ENCODE measurements at places on chromosomes 7 and 10.

DNA sequence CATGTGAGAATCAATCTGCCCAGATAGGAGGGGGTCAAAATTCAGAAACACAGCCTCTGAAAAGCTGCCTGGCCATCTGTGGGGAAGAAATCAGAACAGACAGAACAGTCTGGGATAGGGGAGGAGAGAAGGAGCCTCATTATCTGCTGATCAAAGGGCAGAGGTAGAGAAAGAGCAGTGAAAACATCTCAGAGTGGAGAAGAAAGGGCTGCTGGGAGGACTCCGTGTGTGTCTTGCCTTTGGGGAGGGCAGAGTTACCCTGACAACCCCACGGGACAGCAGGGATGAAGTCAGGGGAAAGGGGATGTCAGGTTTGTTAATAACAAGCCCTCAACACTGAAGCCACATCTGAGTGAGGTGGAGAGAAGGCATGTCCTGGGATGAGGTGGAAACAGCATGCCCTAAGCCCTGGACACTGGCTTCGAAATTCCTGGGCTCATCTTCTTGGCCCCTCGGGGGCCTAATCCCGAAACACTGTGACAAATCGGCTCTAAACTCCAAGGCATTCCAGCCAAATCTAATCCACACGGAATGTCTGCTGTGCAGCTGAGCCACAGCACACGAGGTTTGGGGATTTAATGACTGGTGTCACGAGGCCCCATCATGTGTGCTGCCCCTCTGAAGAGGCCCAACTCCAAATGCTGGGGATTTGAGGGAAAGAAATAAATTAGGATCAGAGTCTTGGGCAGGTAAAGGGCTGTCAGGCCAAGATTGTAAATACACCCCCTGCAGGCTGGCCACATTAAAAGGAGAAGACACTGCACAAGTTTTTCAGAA is 82.8 kb upstream of the FGFR2 start:
- no peak for DNase-seq

DNA sequence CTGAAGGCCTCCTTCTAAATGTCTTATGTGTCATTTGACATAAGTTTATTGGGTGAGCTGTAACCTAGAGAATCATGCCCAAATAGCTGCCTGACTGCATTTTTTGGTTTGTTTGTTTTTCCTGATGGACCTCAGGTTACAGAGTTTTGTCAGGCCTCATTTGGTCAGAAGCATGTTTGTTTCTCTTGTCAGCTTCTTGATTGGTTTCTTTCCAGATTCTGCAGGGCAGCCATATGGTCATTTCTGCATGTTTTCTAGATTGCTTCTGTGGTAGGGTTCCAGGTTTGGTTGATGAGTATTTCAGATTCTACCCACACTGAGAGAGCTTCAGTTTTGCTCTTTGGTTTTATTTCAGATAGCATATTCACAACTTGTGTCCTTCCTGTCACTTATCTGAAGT is 28.0 kb downstream of the GLCCI1 start:
- peak; percentile 56 for DNase-seq

GRCh38 chr7:27611059-27611458 is 51.6 kb downstream of the HIBADH start:
- DNase-seq, result peak; percentile 36

DNA sequence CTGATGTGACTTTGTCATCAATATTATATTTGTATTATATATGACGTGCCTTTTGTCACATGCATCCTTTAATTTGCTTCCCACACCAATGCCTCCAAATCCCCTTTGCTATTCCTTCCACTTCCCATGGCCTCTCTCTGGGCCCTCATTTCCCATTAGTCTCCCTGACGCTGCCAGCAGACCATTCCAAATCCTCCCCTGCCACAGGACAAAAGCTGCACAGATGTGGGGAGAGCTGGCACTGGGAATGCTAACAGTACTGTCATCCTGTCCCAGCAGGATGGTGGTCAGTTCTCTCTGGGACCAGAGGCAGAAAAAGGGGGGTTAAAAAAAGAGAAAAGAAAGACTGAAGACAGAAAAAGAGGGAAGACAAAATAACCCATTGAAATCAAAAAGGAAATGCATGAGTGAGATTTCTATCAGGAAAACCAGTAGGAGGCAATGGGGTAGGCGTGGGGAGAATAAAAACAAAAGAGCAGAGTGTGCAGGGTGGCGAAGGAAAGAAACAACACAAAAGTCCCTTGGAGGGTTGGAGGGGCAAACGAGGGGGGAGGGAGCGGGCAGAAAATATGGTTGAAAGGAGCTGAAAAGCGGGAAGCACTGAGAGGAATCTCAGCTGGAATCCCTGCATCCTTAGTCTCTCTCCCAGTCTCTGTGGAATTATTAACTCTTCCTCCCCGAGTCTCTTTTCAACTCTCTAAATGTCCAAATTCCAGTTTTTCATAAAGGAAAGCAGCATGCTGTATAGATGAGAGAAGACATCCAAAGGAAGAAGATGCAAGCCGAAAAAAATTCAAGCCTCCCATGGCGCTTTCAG is 59.2 kb upstream of the PTN start:
- no peak for DNase-seq

- DNase-seq, result no peak
Measured at GRCh38 chr7:17340655-17341054, 42.2 kb downstream of the AHR start.

- no peak for DNase-seq
Measured at GRCh38 chr10:100996678-100997359, 2.8 kb upstream of the LZTS2 start.

DNA sequence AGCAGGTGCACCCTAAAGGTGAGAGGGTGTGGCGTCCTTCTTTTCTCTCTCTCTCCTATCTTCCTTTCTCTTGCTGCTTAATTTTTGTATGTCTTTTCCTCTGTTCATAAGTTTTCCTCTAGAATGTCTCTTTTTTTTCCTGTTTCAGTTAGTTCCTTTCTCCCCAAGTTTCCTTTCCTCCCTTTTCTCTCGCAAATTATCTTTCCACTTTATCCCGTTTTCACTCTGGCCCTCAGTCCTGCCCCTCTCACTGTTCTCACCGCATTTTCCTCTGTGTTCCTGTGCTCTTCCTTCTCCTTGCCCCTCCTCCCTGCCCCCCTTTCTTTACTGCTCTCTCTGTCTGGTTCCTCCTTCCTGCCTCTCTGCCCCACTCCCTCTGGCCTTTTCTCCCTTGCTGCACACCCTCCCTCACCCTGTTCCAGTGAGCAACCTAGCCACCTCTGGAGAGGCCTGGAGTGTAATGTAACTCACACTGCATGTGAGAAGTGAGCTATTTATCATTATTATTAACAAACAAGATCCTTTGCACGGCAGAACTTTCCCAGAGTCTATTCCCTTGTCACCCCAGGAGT is 158.5 kb downstream of the C10orf105 start:
- no peak for DNase-seq

GRCh38 chr10:786633-787474 is 97.4 kb upstream of the DIP2C start:
- DNase-seq, result no peak

GRCh38 chr7:15922002-15922401 is 235.5 kb upstream of the MEOX2 start:
- DNase-seq, result no peak

DNA sequence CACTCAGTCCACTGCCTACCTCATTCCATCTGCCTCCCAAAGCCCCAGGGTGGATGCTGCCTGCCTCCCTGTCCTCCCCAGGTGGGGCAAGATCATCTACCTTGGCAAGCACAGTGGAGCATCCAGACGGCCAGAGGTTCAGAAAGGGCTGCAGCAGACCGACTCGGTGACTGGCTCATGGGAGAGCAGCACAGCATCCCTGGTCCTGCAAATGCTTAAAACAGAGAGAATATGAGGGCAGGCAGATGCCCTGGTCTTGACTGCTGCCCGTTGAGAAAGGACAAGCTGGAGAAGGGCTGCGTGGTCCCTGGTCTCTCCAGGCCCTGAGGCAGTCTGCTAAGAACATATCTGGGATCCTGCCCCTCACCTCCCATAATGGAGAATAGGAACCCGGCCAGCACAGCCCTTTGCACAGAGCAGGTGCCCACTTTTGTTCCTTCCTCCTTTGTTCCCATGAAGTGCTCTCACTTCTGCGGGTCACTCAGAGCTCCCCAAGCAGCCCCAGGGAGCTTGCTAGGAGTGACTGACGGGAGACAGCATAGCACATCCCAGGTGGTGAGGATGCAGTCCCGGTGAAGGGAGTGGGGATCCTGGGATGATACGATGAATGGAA is 1.4 kb downstream of the HPS1 start:
- DNase-seq, result no peak

- DNase-seq, result no peak
Measured at GRCh38 chr7:6237011-6237410, 35.4 kb downstream of the CYTH3 start.

- DNase-seq, result peak; percentile 1
Measured at GRCh38 chr10:66218981-66219587, 706.8 kb upstream of the LRRTM3 start.

- peak; percentile 89 for DNase-seq
Measured at GRCh38 chr7:117645481-117646165, 165.8 kb downstream of the CFTR start.

DNA sequence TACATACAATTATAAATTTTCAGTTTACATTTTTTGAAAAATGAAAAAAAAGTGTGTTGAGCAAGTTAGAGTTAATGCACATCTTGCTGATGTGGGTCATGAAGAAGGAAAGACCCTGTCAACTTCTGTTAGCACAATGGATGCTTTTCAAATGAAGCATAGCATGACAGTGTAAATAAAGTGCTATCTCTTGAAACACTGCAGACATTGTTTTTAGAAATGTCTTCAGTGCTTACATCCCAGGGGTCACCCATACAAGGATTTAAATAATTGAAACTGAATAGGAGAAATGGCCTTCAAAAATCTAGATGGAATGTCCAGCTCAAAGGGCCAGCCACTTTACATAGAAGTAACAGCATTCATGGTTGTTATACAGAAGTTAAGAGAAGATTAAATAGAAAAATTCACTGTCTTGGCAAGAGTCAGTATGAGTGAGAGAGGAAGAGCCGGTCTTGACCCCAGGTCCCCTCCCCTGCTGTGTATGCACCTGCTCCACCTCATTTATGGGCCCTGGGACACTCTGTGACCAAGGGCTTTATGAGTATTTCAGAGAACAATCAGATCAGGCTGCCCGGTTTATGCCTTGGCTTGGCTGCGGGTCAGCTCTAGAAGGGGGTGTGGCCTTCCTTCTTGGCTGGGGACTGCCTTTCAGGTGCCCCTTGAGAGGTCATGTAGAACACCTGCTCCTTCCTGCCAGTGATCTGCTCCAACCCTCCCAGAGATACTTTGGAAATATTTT is 237.7 kb upstream of the TMEM72 start:
- no peak for DNase-seq

DNA sequence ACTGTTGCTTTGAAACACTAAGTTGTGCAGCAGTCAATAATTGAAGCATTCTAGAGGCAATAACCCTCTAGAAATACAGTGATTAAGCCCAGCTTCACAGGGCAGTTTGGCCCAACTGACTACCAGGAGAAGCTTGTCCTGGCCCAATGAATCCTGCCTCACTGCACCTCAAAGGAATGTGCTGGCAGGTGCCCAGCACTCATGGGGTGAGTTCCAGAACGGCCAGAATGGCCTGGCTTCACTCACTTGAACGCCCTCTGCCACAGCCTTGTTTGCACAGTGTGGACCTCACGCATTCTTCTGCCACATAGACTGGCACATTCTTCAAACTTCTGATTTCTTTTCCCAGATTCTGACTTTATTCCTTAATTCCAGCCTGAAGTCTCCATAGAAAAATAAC is 6.6 kb upstream of the ITIH2 start:
- peak; percentile 17 for DNase-seq

GRCh38 chr7:431658-432111 is 88.0 kb downstream of the PDGFA start:
- no peak for DNase-seq

- DNase-seq, result peak; percentile 96
Measured at GRCh38 chr7:134891262-134891695, 95.0 kb upstream of the AGBL3 start.

GRCh38 chr7:103065667-103066066 is 8.9 kb downstream of the FBXL13 start:
- no peak for DNase-seq

- DNase-seq, result no peak
Measured at GRCh38 chr10:124590216-124591122, 128.8 kb downstream of the LHPP start.

GRCh38 chr10:52019077-52019555 is 295.0 kb upstream of the DKK1 start:
- no peak for DNase-seq

DNA sequence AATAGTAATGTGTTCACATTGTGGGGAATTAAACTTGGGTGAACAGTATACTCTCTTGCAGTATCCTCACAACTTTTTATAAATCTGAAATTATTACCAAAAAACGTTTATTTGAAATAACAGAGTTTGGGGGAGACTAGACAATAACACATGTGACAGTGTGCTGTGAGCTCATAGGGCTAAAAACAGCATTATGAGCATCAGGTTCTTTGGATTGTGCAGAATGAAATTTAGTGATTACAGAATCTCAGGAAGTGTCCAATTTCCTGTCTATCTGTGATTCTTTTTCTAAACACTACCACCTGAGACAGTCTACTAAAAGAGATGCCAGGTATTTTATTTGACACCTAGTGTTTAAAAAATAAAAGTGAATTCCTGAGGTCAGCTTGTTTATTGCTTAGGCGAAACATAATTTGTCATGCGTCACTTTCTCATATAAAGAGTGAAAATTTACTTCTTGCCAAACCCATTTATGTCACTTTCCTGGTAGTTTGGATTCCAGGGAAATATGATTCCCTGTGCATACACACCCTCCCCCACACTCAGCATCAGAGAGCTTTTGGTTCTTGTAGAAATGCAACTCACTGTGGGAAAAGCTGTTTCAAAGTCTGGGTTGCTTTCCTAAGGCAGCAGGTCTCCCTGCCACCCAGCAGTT is 71.2 kb downstream of the AOAH start:
- peak; percentile 78 for DNase-seq

DNA sequence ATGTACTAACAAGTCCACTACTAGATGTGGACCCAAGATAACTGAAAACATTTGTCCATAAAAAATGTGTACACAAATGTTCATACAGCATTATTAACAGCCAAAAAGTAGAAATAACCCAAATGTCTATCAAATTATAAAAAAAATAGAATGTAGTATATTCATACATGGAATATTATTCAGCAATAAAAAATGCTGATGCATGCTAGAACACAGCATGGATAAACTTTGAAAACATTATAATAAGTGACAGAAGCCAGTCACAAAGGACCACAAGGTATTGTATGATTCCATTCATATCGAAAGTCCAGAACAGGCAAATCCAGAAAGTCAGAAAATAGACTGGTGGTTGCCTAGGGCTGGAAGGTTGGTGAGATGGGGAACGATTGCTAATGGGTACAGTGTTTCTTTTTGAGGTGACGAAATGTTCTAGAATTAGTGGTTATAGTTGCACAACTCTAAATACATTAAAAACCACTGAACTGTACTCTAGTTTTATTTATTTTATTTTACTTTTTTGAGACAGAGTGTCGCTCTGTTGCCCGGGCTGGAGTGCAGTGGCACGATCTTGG is 43.3 kb upstream of the ANLN start:
- DNase-seq, result no peak

- DNase-seq, result no peak
Measured at GRCh38 chr10:97006364-97006763, 174.3 kb downstream of the LCOR start.
